Osteoblast (primary cell): ENCODE measurements at places on chromosomes 6 and 20. TPM values are rescaled to one million over a fixed set of nuclear protein-coding genes. Genes with fewer than 3 reads are reported as not detected.

TREM1 gene
- total RNA-seq, result 0.72 and 1.8 TPM in 2 replicates

TP53TG5 gene
- not detected in 2 replicates for total RNA-seq

- no peak for DNase-seq
- no peaks in the 10 kb centered on the region for H3K27me3 ChIP-seq
- H3K4me1 ChIP-seq, result peaks cover 7% of the 10 kb centered on the region
These were observed 47.5 kb downstream of the ERMARD start for GRCh38 chr6:169798764-169799473.

DNA sequence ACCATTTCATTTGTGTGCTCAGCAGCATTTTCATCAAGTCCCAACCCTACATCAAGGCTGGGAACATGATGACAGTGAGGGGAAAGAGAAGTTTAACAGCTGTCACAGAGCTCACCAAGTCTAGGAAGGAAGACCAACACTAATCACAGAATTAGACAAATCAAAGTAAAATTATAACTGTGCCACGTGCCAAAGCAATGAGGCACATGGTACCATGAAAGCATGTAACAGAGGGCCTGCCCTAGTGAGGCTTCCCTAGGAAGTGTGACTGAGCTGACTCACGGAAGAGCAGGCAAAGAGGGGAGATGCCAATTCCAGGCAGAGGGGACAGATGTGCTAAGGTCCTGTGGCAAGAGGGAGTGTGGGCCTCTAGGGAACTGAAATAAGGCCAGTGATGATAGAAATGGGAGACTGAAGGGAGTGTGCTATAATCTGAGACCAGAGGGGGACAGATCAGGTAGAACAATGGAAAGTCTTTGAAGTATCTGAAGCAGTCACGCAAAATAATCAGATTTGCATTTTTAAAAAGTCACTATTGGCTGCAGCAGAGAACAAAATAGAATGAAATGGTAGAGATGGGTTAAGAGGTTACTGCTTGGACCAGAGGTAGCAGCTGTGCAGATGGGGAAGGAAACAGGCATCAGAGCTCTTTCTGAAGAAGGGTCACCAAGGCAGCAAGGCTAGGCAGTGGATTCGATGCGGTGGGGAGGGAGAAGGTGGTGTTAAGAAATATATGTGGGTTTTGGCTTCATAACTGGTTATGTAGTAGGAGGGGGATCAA is 86.8 kb downstream of the GPR6 start:
- H3K27ac ChIP-seq, result no peak overlapping the region
- no peaks in the 10 kb centered on the region for H3K36me3 ChIP-seq
- no peak overlapping the region for H3K4me3 ChIP-seq
- peaks cover 34% of the 10 kb centered on the region for H3K27me3 ChIP-seq
- no peak for DNase-seq
- no peaks in the 10 kb centered on the region for H3K4me1 ChIP-seq

DNA sequence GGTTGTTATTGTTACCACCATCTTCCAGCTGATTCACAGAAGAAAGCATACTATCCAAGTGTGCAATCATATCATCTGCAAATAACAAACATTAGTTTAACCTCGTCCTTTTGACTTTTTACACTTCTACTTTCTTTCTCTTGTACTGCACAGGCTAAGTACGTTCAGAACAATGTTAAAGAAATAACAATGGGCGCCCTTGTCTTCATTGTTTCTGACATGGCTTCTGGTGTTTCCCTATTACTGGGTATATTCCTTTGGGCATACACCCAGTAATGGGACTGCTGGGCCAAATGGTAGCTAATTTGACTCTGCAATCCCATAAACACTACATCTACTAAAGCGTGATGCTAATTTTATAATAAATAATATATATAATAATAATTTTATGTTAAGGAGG is 146.7 kb downstream of the GJA10 start:
- peak overlapping the region; percentile 87 for H3K27ac ChIP-seq
- no peak for DNase-seq
- H3K4me3 ChIP-seq, result no peak overlapping the region
- H3K4me1 ChIP-seq, result peaks cover 35% of the 10 kb centered on the region

KHDRBS2 gene
- not detected in 2 replicates for total RNA-seq
